ENCODE measurements at places on chromosomes 12 and 14.

DNA sequence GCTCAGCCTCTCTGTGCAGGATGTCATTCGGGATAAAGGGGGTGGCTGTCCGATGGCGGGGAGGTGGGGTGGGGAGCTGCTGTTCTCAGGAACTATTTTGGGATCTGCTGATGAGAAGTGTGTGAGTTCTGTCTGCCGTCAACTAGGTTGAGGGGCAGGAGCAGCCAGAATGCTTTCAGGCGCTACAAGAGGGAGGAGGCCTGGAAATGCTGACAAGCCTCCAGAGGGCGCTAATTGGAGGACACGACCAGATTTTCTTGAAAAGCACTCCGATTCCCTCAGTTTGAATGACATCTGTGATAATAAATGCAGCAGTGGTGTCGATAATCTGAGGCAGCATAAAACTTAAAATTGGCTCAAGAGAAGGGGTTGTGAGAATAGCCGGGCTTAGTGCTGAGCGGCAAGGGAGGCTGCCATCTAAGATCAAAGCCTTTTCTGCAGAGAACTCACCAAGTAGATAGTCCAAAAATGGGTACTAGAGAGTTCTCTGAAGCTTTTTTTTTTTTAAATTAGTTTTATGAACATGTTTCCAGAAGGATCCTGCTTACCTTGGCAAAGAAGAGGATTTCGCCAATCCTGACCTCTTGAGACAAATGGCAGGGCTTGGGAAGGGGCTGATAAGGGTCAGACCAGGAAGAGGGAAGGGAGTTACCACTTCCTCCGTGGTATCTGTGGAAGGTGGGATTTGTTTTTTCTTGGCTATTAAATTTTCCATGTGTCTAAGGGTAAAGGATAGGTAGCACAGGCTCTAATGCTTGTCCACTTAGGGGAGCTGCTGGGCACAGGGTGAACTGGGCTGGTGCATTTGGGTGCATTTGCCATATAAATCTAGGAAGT lies 94.4 kb downstream of the CRACR2A start:
- no peak for DNase-seq

DNA sequence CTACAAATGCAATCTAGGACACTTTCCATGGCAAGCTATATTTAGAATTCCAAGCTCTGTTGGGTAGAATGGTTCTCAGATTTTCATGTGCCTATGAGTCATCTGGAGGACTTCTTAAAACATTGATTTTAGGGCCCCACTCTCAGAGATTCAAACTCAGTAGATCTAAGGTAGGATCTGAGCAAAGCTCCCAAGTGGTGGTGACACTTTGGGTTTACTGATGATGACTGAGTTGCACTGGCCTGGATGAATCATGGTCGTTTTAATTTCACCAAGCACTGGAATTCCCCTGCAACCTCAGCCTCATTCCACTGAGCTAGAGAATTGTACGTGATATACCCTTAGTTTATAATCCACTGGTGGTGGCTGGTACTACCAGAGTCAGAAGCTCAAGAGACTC lies 86.5 kb downstream of the PPM1H start:
- no peak for DNase-seq

GRCh38 chr12:91250273-91250665 lies 67.7 kb upstream of the DCN start:
- no peak for DNase-seq

GRCh38 chr14:64891839-64892375 lies 12.2 kb upstream of the SPTB start:
- peak; percentile 74 for DNase-seq

DNA sequence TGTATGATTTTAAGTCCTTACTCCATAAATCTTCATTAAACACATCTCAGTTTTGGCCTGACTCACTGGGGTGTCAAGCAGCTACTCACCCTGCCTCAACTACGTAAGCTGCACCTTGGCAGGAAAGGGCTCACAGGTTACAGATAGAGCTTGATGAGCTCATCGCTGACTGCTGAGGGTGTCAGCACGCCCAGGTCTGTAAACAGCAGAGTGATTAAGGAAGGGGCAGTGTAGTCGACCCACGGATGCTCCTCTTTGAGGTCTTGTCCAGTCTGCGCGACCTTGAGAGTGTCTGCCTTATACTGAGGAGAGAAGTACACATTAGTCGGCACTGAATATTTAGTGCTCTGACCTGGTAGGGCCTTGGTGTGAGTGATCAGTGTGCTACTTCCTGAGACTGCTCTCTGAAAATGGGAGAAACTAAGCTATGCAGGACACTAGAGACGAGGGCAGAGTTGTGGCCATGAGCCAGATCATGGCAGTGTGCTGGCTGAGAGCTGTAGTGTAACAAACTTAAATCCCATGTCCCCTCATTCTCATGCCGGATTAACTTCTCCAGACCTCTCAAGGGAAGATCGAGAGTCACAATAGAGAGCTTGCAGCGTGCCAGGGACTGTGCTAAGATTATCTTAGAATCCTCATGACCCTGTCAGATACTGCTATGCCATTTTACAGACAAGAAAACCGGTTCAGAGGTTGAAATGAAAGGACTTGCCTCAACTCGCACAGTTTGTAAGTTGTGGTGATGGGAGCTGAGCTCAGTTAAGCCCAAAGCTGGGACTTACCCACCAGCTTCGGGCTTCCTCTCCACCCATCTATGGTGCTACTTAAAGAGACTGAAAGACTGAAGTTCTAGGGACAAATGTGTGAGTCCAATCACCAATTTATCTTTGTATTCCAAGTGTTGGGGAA lies 11.6 kb downstream of the EIF2B1 start:
- no peak for DNase-seq
